ENCODE measurements at places on chromosomes 4 and X.

GRCh38 chr4:67106861-67107460 is 438.3 kb downstream of the CENPC start:
- DNase-seq, result no peak

- no peak for DNase-seq
These were observed 16.4 kb downstream of the BANK1 start for GRCh38 chr4:101806914-101807313.

GRCh38 chrX:136250191-136251040 is 784 bp downstream of the MAP7D3 start:
- DNase-seq, result no peak

- DNase-seq, result no peak
These were observed 160.5 kb downstream of the RASL11B start for GRCh38 chr4:53022513-53023100.

- no peak for DNase-seq
These were observed 81.0 kb downstream of the ADGRA3 start for GRCh38 chr4:22434895-22435294.

DNA sequence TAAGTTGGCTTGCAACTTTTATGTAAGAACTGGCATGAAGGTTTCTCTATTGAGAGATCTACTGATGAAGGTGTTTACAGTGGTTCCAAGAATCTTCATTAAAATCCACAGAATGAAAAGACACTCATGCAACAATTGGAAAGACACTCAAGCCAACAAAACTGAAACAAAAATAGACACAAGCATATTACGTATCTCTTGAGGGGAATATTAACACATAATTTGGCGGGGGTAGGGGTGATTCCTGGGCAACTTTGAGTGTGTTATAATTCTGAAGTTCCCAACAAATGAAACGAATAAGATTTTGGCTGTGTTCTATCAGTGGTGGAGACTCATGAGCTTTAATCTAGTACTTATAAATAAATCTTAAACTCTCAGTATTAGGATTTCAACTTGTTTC is 75.1 kb downstream of the SPATA18 start:
- DNase-seq, result no peak

- no peak for DNase-seq
These were observed 118.2 kb upstream of the KIT start for GRCh38 chr4:54539500-54540029.

- no peak for DNase-seq
These were observed 155.7 kb upstream of the JADE1 start for GRCh38 chr4:128653527-128654444.

- no peak for DNase-seq
These were observed 120.5 kb downstream of the ENPP6 start for GRCh38 chr4:184097241-184097605.

- DNase-seq, result no peak
These were observed 26.2 kb upstream of the PNPLA4 start for GRCh38 chrX:7953446-7953845.

GRCh38 chr4:98610926-98611676 is 47.3 kb downstream of the TSPAN5 start:
- no peak for DNase-seq

DNA sequence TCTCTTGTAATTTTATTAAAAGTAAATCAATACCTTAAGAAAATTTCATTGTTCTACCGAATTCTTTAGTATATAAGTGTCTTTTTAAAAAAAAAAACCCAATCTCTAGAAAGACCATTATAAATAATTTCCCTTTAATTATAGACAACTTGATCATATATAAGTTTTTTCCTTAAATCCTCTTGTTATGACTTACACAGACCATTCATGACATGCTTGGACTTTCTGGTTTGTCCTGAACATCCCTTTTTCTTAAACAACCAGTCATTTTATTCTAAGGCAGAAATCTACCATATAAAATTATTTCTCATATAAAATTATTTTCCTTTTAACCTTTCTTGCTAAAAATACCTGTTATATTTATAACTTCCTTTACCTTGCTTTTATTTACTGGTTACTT is 15.4 kb upstream of the FHDC1 start:
- no peak for DNase-seq

DNA sequence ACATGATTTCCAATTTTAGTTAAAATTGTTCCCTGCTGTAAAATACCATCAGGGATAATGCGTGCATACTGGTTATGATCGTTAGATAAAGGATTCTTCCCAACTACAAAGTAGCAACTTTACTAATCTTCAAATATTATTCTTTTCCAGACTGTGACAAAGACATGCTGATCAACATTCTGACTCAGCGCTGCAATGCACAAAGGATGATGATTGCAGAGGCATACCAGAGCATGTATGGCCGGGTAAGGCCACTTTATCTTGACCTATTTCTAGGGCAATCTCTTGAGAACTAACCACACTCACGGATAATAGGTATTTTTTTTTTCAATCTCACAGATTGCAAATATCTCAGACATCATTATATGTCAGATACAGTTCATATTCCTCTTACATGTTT is 47.0 kb downstream of the ANXA10 start:
- DNase-seq, result no peak

GRCh38 chr4:37977471-37978247 is 17.5 kb downstream of the PTTG2 start:
- DNase-seq, result no peak

DNA sequence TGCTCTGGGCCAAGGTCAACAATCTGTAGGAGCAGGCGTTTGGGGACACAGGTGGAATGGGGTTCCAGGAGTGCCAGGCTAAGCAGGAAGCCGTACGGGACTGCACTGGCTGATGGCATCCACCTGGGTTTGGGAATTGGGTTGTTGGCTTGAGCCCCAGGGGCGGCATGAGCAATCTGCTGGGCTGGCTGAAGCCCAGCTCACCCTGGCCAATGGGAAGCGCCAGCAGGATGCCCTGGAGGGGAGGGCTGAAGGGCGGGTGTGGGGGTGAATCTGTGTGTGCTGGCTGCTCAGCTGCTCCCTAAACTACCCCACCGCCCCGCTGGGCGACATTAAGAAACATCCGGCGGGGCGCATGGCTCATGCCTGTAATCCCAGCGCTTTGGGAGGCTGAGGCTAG is 8.9 kb upstream of the RGS12 start:
- peak; percentile 87 for DNase-seq

- DNase-seq, result no peak
These were observed 45.2 kb downstream of the CCDC158 start for GRCh38 chr4:76375703-76376102.

DNA sequence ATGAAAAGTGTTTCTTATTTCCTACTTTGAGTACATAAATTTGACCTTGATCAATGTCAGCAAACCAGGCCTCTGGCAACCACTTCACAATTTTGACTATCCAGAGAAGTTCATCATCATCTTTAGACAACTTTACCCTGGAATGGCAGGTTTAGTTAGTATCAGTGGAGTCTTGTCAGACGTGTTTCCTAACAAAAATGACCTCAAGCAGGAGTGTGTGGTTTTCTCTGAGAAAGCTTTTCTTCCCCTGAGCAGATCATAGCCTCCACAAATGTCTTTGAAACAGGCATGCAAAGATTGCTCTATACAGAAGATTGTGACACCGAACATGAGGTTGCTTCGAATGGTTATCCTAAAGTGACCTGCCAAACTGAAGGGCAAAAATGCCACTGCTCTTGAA is 642.3 kb downstream of the RPA4 start:
- no peak for DNase-seq
